AML-193 (cell line): ENCODE measurements at places on chromosomes 5 and 9.

DNA sequence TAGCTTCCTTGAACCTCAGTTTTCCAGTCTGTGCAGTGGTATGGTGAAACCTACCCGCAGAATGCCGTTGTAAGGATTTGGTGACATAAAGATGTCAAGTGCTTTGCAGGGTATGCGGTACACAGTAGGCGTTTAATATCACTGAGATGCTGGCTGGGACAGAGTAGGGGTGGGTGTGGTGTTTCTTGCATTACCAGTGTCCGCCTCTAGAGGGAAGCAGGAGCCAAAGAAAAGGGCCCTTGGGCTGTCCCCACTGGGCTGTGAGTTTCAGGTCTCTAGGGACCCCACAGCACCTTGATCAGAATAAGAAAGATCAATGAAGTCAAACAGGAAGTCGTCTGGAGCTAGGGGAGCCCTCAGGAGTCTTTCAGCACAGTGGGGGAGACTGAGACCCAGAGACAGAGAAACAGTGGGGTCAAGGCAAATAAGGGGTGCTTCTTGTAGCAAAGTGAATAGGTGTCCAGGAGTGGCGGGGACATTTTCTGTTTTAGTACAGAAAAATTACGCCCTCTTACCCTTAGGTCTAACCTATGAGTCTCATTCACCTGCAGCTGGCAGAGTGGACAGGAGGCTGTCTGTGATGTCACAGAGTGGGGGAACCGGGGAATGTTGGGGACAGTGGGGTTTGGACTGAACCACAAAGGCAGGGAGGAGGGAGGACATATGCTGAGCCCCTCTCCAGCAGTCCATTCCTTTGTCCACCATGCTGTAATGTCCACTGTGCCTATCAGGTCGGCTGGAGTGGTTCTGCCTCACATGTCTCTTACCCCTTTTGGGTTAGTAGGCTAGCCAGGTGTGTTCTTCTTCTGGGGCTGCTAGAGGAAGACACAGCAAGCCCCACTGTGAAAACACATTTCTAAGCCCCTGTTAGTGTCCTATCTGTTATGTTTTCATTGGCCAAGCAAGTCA is 4.7 kb upstream of the TEX53 start:
- no peak for DNase-seq

- DNase-seq, result no peak
Observed at GRCh38 chr5:142597546-142598337, 88.1 kb downstream of the FGF1 start.

DNA sequence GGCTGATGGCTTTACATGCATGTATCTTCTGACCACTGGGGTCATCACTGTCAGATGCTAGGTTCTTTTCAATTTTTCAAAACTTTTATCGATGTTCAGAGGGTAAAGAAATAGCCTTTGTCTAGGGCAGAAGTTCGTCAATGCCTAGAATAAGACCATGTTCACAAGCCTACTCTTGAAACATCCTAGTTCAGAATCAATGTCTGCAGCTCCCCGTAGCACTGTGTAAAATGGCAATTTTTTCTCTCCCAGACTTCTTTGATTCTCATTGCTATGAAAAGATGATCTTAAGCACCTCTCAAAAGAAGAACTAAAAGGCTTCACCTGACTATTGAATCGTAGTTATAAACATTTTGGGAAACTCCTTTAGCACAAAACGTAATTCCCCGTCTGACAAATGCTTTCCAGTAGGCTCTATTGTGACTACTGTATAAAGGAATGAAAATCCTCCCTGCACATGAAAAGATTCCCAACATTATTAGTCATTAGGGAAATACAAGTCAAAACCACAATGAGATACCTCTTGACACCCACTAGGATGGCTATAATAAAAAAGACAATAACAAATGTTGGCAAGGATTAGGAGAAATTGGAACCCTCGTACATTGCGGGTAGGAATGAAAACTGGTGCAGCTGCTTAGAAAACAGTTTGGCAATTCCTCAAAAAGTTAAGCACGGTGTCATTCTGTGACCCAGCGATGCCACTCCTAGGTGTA is 263.5 kb downstream of the ARHGAP26 start:
- DNase-seq, result no peak

- DNase-seq, result no peak
Observed at GRCh38 chr9:32004431-32005076, 379.9 kb upstream of the ACO1 start.

GRCh38 chr9:4590430-4591122 is 71.5 kb upstream of the PLPP6 start:
- no peak for DNase-seq

DNA sequence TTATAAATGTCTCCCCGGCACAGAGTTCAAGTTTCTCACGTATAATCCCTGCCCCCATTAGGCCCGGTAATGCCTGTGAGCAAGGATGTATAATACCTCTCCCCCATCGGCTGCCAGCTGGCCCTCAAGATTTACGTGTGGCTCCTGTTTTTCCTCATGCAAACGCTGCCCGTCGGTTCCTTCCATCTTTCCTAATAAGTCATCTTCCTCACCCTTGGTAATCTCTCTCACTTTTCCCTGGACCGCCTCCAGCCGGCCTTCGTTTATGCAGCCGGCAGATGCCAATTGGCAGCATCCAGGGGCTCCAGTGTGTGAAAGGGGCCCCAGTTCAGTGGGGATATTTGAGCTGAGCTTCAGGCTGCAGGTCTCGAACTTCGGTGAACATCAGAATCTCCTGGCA is 86.5 kb upstream of the NEURL1B start:
- DNase-seq, result no peak

- DNase-seq, result no peak
Observed at GRCh38 chr5:180283026-180283615, 8.8 kb downstream of the MAPK9 start.

GRCh38 chr5:119083679-119084078 is 12.8 kb downstream of the DMXL1 start:
- DNase-seq, result no peak

GRCh38 chr5:156812959-156813358 is 37.1 kb upstream of the PPP1R2B start:
- no peak for DNase-seq

DNA sequence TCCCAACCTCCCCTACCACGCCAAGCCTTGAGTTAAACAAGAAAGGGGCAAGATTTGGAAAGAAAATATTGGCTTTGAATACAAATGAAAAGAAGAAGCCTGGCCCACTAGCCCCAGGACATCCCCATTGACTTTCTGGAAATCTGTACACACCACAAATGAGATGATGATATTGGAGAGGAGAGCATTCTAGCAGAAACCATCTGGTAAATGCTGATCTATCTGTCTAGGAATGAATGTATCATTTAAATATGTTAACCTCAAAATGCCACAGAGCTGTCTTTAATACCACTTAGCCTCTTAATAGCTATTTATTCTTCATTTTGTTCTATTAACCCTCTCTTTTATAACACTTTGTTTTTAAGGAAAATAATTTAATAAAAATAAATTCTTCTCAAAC is 270.2 kb upstream of the PDE4D start:
- no peak for DNase-seq

- DNase-seq, result no peak
Observed at GRCh38 chr5:150500328-150500841, 7.5 kb upstream of the NDST1 start.

- DNase-seq, result no peak
Observed at GRCh38 chr5:3006961-3007551, 255.6 kb upstream of the IRX2 start.

DNA sequence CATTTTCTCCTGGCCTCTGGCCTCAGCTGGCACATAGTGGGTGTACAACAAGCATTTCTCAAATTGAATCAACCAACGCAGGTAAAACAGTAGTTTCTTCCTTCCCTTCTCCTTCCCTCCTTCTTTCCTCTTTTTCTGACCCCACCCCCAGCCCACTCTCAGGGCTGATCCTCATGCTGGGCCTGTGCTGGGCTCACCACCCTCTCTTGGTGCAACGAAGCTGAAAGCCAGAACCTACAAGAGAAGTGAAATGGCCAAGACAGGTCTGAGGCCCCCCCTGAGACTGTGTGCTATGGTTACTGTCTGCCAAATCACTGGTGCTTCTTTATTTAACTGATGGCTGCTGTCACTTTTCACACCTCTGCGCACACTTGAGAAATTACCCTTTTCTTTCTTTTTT is 53.0 kb upstream of the BOD1 start:
- no peak for DNase-seq

DNA sequence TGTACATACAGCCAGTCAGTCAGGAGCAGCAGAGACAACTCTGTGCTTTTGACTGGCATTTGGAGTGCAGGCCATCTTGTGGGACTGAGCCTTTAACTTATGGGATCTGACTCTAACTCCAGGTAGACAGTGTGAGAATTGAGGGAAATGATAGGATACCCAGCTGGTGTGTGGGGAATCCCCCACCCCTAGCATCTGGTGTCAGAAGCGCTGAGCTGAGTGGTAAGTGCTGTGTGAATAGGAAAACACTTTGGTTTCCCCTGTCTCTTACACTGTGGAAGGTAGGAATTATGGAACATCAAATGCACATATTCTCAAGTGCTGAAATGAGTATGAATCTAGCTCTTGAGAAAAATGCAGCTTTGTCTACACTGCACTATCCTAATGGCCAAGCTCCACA is 43.9 kb downstream of the CCDC125 start:
- DNase-seq, result no peak

DNA sequence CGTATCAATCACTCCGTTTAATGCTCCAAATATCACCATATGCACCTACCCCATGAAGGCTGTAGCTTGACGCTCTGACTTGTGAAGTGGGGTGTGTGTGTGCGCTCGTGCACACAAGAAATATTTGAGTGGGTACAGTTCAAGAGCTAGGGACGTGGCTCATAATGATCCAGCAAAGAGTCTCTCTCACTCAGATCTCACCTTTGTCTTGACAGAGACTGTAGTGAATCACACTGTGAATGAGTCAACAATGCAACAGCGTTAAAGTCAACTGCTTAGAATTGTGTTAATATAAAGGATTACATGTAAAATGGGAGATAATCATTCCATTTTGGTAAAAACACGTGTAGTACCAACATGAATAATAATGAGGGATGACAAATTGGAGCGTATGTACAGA is 119.4 kb downstream of the MED27 start:
- DNase-seq, result no peak

GRCh38 chr5:16565118-16565517 is 51.7 kb downstream of the RETREG1 start:
- DNase-seq, result no peak

- peak; percentile 13 for DNase-seq
Observed at GRCh38 chr9:2018764-2019558, 3.8 kb downstream of the SMARCA2 start.

- DNase-seq, result no peak
Observed at GRCh38 chr5:113575074-113575473, 61.6 kb downstream of the YTHDC2 start.

DNA sequence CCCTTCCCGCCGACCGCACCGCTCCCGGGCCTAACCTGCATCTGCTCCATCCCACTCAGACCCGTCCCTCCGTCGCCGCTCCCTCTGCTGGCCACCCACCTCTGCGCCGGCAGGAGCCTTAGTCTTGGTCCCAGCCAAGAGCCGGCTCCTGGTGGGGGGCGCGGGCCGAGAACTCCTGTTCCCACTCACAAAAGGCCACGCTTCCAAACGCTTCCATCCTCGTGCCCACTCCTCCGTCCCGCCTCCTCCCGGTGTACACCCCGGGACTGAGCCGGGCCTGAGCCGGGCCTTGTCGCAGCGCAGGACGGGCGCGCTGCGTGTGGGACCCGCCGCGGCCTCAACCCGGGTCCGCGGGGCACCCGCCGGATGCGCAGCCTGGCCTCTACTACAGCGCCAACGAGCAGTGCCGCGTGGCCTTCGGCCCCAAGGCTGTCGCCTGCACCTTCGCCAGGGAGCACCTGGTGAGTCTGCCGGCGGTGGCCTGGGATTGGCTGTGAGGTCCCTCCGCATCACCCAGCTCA is 7.5 kb downstream of the ADAMTS13 start:
- no peak for DNase-seq

DNA sequence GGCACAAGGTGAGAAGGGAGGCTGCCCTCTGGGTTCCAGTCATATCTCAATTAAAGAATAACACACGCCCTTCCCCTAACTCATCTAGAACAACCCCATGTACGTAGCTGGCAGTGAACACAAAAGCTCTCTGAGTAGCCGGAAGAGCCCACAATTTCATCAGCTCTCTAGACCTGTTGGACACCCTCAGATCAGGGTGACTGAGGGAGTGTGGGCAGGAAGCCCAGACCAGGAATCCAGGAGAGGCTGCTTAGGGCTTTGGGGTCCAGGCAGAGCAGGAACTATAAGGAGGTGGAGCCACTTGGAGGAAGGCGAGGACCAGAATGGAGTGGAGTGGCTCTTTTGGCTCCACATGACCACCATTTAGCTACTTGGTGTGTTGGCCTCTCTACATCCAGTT is 237.4 kb downstream of the NR3C1 start:
- DNase-seq, result no peak

DNA sequence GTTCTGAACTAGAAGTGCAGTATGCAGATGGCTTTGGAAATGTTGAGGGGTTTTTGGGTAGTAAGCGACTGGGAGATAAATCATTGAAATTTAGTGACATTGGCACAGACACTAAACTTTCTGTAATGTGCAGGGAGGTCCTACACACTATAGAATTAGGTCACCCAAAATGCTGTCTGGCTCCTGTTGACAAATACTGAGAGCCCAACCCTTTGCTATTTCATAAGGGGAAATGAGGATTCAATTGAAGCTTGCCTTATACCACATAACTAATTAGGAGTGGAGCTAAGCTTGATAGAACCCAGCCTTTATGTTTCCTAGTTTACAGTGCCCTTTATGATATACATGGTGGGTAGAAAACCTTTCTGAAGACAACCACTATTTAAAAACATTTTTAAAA is 22.6 kb downstream of the HMGXB3 start:
- DNase-seq, result no peak

DNA sequence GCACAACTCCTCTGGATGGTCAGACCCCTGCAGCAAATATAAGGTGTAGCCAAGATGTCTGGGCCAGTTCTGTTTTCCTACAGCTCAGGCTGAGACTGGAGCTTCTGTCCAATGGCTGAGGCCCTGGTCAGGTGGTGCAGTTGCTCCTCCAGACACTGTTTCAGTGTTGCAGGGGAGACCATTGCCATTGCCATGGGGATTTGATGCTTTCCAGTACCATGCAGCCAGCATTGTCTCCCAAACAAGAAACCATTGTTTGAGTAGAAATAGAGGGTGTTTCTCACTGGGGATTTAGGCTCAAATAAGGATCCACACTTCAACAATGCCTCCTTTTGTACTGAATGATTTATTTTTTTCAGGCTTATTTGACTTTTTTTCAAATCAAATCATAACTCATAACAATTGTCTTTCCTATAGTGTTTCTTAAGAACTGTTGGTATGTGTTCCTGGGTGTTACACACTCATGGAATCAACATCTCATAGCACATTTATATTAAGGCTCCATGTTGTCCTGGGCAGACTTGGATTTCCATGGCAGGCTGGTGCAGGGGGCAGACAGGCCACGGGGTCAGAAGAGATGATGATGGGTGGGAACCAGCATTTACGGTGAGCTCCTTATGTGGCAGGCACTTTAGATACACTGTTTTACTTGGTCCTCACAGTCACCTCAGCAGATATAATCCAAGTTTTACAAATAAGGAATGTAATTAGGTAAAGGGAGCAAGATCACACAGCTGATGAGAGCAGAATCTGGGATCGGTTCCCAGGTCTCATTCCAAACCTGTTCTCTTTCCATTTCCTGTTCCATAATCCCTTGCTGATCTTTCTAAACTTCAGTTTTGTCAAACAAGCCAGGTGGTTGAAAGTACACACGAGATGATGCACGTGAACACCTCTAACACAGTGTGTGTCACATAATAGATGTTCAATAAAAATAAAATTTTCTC is 95.9 kb upstream of the GNAQ start:
- DNase-seq, result no peak
